Eye (tissue), 1 donor: ENCODE measurements at places on chromosomes 12 and 14.

DNA sequence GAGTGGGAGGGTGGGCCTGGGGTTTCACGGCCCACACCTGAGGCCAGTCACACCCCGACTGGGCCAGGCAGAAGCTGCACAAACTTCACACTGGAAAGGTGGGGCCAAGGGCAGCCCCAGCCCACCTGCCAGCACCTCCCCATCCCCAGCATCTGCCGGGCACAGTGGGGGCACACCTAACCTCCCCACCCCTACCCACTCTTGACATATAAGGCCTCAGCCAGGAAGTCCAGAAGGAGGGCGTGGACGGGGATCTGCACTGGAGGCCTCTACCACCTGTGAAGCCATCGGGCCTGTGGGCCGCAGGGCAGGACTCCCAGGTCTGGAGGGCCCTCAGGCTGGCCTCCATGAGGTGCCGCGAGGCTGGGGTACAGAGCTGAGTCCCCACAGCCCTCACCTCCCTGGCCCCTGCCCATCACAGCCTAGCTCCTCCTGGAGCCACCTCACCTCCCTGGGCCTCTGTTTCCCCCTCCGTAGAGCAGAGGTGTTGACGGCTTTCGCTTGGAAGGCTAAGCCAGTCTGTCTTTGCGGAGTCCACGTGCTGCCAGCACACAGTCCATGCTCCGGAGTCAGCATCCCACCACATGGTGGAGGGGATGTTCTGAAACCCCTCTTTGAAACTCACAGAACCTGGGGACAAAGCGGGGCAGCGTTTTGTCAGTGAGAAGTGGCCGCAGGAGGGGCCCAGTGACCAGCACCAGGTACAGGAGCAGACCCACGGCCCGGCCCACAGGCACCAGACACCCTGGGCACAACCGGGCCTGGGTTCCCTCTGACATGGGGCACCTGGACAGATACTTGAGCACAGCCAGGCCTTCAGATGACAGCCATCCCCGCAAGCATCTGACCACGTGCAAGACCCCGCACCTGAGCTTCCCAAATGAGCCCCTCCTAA, 38.2 kb upstream of the INF2 start:
- DNase-seq = no peak

DNA sequence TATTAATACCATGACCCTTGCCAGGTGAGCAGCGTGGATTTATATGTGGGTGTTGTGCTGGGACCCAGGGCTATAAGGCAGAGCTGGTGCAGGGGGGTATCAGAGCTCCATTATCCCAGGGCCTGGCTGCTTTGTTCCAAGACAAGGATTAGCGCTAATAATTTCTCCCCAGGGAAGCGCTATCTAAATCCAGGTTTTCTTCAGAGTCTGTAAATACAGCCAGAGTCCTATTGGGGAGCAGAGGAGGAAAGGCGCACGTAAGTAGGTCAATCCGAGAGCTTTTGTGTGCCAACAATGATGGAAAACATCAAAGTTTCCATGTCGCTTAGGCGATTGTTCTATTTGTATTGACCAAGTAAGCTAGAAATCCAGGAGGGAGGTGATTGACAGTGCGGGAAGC, 1009.7 kb downstream of the VRK1 start:
- DNase-seq = peak; percentile 53

DNA sequence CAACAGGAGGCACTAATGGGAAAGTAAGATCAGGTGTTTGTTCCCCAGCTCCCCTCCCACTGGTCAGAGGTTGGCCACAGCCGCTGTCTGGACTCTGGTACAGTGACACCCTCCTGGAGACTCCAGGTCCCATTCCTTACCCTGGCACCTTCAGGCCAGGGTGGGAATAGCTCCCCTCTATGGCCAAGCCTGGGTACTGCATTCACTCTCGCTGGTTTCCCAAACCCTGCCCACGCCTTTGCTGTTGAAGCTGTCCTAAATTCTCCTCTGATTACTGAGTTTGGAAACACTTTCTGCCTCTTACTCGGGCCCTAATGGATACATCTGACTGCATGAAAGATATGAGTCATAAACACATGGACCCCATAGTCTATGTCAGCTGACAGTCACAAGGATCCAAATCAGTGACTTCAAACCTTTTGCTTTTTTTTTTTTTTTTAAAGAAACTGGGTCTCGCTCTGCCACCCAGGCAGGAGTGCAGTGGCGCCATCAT, 17.9 kb downstream of the HRK start:
- no peak for DNase-seq

- DNase-seq = peak; percentile 79
Measured at GRCh38 chr12:121579190-121579791, 1.5 kb downstream of the KDM2B start.

DNA sequence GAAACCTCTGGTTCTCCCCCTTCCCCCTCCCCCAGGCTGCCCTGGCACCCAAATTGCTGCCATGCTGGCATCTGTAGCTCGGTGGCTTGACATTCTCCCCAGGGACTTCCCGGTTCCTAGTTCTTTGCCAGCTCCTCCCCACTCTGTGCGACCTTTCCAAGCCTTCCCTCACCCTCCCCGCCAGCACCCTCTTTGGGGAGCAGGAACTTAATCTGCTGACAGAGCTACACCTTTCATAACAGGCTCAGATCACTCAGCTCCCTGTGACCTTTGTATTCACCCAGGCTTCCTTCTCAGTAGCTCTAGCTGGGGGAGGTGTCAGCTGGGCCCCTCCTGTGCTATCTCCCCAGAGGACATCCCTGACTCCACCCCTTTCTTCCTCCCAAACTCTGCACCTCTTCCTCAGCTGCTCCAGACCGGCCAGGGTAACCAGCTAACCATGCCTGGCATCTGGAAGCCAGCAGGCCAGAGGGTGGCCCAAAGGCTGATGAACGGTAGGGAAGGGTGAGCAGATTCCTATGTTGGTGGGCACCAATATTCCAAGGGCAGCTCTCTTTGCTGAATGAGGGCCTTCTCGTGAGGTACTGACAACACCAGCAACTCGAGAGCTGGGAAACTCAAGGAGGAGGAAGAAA, 1.8 kb upstream of the COX14 start:
- no peak for DNase-seq

DNA sequence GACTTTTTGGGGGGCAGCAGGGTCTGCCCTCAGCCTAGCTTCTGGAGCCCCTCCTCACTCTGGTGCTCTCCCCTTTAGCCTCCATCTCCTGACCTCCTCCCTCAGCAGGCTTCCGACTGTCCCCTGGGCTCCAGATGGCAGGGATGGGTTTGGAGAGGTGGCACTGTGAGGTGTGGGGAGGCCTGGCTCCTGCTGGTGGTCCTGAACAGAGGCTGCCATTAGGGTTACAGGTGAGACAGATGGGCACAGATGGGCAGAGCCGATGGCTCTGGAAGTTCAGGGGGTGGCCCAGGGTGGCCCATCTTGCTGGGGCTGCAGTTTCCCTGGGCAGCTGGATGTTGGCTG, 68.5 kb upstream of the BEGAIN start:
- no peak for DNase-seq

DNA sequence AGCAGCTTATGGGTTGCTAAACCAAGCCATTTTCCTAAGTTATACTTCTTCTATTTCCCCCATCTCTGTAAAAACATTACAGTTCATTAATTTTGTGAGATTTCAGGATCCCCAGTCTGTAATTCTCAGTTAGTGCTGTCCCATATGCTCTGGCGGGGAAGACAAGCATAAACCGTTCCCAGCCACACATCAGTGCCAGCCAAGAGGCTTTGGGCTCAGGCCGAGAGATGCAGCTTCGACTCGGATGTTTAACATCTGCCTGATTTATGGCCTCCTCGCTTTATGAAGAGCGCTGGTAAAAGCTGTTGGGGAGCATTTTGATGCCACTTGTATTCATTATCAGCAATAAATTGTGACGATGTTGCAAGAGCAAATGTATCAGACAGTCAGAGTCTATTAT, 349.1 kb upstream of the CCDC196 start:
- DNase-seq = no peak

DNA sequence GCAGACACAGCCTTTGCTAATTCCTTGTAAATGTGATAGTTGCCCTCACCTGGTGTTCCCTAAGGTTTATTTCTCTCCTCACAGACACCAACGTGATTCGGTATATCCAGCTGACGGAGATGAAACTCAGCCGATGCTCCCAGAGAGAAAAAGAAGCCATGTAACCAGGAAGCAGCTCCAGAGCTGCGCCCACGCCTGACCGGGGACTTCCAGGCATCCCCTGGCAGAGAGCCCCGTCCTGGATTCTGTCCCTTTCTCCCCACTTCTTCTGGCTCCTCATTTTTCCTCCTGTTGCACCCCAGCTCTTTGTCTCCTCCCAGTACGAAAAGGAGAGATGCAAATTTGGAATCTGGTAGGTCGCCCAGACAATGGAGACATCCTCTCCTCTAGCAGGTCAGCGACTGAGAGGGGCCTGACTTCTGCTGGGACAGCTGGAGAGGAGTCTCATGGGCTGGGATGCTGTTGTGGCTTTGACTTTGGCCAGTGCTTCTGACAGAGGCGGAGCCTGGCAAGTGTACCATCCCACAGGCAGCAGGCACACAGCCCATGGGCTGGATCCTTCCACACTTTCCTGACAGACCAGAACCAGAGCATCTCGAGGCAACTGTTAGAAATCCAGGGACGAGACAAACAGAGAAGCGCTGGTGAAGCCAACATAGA, 29.4 kb downstream of the TTC9 start:
- DNase-seq = no peak

GRCh38 chr12:7512553-7512952, 9.0 kb upstream of the CD163 start:
- DNase-seq = no peak

DNA sequence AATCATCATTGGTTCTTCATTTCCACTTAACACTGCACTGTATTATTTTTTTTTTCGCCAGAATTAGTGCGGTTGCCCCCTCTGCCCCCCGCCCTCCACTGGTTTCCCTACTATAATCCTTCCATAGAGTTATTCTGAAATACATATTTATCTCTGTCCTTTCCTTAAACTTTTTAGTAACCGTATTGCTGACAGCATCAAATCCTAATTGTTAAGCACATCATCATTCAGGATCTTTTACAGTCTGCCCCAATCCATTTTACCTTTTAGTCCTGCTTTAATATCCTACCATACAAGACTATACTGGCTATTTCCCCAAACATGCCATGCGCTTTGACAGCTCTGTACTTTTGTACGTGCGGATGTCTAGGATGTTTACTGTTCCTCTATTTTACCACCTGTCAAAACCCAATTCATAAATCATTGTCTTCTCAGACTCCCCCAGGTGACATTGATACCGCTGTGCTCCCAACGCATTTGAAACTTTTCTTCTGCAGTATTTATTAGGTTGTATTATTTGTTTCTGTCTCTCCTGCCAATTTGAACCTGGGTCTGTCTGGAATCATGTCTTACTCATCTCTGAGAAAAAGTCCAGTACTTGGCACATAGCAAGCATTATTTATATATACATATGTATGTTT, 1.0 kb downstream of the FGFR1OP2 start:
- DNase-seq = peak; percentile 33

GRCh38 chr14:50773632-50774541, 57.1 kb downstream of the NIN start:
- DNase-seq = peak; percentile 73

GRCh38 chr12:92272061-92272964, 126.7 kb upstream of the BTG1 start:
- no peak for DNase-seq

DNA sequence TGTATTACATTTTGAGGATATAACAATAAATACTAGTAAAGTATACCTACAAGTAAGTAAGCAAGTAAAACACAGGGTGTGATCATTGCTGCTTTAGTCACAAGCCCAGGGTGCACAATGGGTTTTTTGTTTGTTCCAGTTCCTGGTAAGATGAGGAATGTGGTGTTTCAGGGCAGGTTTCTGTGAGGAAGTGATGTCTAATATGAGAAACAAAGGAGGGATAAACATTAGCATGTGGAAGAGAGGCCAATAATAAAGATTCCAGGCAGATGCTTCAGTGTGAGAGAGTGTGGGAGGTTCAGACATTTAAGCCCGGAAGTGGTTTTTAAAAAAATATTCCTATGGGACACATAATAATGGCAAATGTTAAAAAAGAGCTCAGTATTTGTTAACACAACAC, 808.1 kb upstream of the USP15 start:
- no peak for DNase-seq

GRCh38 chr12:26095186-26095585, 29.7 kb downstream of the BHLHE41 start:
- DNase-seq = no peak

- DNase-seq = no peak
Measured at GRCh38 chr12:30153981-30154380, 370.2 kb upstream of the TMTC1 start.

- DNase-seq = peak; percentile 29
Measured at GRCh38 chr12:96047229-96048211, 12.1 kb upstream of the LTA4H start.

DNA sequence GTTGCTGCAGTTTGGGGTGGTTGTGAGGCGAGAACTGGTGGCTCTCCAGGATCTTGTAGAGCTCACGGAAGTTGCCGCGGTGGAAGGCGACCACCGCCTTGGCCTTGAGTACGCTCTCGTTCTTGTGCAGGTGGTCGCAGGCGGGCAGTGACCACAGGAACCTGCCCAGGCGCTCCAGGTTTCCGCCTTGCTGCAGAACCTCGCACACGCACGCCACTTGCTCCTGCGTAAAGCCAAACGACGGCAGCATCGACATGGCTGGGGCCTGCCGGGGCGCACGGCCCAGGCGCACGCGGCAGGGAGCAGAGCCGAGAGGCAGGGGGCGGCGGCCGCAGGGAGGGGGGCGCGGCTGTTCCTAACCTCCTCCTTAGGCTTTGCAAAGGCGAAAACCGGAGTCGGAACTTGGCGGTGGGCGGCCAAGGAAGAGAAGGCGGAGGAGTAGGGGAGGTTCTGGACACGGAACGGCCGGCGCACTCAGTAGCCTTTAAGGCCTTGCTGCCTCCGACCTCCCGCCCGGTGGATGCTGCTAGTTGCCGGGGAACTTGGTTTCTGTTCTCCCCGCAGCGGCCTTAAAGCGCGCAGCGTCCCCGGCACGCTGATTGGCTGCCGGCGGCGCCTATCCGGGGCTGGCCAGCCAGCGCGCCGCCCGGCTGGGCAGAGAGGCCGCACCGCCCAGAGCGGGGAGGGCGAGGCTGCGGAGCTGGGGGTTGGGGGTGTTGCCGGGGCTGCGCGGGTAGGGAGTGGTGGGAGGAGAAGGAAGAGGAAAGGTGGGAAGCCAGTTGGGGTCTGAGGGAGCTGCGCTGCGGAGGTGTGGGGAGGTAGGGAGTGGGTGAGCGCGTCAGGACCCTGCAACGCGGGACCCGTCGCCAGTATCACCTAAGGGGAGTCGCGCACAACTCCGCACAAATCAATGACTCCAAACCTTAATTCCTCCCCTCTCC, at the start of gene SIX1:
Gene SIX1, minus strand, starts transcription at position 544 of the 941 bp plus-strand sequence. Its CDS starts 288 bp downstream, at position 256.
- peak; percentile 92 for DNase-seq

DNA sequence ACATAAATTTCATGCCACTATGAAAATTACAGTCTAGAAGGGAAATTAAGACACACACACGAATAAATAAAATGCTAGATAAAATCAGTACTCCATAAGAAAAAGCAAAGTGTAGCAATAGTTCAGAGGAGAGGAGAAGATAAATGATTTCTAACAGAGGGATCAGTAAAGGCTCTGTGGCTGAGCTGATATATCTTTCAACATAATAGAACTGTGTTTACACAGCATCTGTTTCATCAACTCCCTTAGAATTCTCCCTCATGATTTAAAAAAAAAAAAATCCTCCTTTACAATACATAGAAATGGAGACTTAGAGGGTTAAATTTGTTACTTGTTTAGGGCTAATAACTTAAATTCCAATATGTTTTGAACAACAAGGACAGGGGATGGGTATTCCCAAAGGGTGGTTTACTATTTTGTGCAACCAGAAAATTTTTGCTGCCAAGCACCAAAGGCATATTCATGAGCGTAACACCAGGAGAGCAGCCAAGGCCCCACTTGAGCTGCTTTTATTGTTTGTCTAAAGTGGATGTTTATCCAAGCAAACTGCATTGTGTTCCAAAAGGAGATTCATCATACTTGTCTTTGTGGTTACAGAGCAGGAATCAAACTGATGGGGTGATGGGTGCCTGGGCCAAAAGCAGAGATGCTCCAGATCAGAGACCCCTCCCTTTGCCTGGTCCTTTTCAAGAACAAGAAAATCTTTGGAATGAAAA, 162.7 kb downstream of the BMP4 start:
- peak; percentile 10 for DNase-seq
